ENCODE measurements at places on chromosomes 11 and 22. TPM values are rescaled to one million over a fixed set of nuclear protein-coding genes. Genes with fewer than 3 reads are reported as not detected.

- peak; percentile 62 for DNase-seq
- H3K27ac ChIP-seq: no peak overlapping the region
- no peaks in the 10 kb centered on the region for H3K4me1 ChIP-seq
- H3K4me3 ChIP-seq: no peak overlapping the region
- peaks cover 33% of the 10 kb centered on the region for H3K27me3 ChIP-seq
- H3K36me3 ChIP-seq: no peaks in the 10 kb centered on the region
Observed at GRCh38 chr11:134634897-134635831, 223.1 kb upstream of the B3GAT1 start.

DNA sequence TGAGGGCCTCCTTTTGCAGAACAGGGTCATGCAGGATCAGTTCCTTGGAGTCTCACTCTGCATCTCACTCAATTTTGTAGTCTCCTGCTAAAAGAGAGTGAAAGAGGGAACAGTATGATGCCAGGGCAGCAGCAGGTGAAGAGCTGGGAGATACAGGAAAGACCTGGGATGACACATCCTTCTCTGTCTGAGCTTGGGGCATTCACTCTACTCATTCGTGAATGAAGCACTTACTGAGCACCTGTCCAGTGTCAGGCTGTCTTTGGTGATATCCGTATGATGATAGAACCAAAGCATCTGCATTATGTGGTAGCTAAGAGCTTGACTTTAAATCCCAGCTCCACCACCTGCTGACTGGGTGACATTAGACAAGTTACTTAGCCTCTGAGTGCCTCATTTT lies 14.4 kb downstream of the SREBF2 start:
- no peak for DNase-seq
- H3K4me1 ChIP-seq: peaks cover 80% of the 10 kb centered on the region
- H3K4me3 ChIP-seq: no peak overlapping the region
- H3K36me3 ChIP-seq: no peaks in the 10 kb centered on the region

GRCh38 chr11:1260023-1260501 lies 37.2 kb downstream of the MUC5B start:
- no peak for DNase-seq
- no peak overlapping the region for H3K27ac ChIP-seq
- H3K4me1 ChIP-seq: peaks cover 27% of the 10 kb centered on the region
- no peaks in the 10 kb centered on the region for H3K36me3 ChIP-seq

- peaks cover 25% of the 10 kb centered on the region for H3K4me1 ChIP-seq
- H3K27me3 ChIP-seq: no peaks in the 10 kb centered on the region
- DNase-seq: no peak
- peak overlapping the region; percentile 57 for H3K27ac ChIP-seq
- no peak overlapping the region for H3K4me3 ChIP-seq
- no peaks in the 10 kb centered on the region for H3K36me3 ChIP-seq
Observed at GRCh38 chr11:33731723-33732531, 4.3 kb downstream of the CD59 start.

- H3K27ac ChIP-seq: no peak overlapping the region
- DNase-seq: peak; percentile 71
- no peak overlapping the region for H3K4me3 ChIP-seq
- H3K36me3 ChIP-seq: peaks cover 78% of the 10 kb centered on the region
- H3K4me1 ChIP-seq: peaks cover 22% of the 10 kb centered on the region
- H3K27me3 ChIP-seq: no peaks in the 10 kb centered on the region
Observed at GRCh38 chr11:68927280-68928135, 23.8 kb downstream of the IGHMBP2 start.

DNA sequence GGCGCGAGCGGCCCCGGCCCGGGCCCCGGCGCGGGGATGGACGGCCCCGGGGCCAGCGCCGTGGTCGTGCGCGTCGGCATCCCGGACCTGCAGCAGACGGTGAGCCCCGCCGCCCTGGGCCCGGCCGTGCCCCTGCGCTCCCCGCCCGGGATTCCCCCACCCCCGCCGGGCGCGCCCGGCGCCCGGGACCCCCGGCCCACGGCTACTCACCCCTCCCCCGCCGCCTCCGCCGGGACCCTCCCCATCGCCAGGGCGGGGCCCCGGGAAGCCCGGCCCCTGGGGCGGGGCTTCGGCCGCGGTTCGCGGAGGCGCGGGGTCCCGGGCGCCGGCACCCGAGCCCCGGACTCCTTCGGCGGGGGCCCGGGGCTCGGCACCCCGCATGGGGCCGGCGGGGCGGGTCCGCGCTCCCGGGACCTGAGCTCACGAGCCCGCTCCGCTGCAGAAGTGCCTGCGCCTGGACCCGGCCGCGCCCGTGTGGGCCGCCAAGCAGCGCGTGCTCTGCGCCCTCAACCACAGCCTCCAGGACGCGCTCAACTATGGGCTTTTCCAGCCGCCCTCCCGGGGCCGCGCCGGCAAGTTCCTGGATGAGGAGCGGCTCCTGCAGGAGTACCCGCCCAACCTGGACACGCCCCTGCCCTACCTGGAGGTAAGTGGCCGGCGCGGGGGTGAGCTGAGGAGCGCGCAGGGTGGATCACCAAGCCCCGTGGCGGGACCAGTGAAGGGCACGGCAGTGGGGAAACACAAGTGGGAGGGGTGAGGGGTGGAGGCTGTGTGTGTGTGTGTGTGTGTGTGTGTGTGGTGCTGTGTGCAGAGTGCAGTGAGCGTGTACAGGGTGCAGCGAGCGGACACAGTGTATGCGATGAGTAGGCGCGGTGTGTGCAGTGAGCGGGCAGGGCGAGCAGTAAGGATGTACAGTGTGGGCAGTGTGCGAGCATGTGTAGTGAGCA lies 2.3 kb downstream of the SHANK3 start:
- H3K27me3 ChIP-seq: peaks cover 22% of the 10 kb centered on the region
- peak overlapping the region; percentile 77 for H3K4me3 ChIP-seq
- peaks cover 6% of the 10 kb centered on the region for H3K36me3 ChIP-seq
- H3K4me1 ChIP-seq: peaks cover 28% of the 10 kb centered on the region
- peak overlapping the region; percentile 50 for H3K27ac ChIP-seq

KCNQ1OT1 gene
- 1.6 TPM for total RNA-seq

PDGFB gene
- total RNA-seq: 8.8 TPM

MB gene
- 0.64 TPM for total RNA-seq

KRTAP5-9 gene
- total RNA-seq: not detected

SERPING1 gene
- 364 TPM for total RNA-seq

TMEM191B gene
- not detected for total RNA-seq

All from spleen (tissue), 13 donors.